Fibroblast of gingiva (primary cell): ENCODE measurements at places on chromosomes 1 and 21.

DNA sequence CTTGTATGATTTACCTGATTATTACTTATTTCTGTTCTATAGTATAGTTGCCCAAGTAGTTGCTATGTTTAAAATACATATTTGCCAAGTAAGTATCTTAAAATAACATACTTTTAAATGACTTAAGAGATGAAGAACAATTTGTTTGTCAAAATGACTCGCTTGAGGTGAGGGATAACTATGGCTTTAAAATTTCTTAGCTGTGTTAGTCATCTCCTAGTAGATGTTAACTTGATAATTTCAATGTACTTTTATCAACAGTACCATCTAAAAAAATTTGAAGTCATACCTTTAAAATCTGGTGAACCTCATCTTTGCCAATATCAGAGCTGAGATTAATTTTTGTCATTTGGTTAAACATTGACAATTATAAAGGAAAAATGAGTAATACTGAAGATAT is 37.7 kb downstream of the ODR4 start:
- DNase-seq, result no peak

- no peak for DNase-seq
These were observed 2.7 kb downstream of the SCCPDH start for GRCh38 chr1:246726881-246727280.

DNA sequence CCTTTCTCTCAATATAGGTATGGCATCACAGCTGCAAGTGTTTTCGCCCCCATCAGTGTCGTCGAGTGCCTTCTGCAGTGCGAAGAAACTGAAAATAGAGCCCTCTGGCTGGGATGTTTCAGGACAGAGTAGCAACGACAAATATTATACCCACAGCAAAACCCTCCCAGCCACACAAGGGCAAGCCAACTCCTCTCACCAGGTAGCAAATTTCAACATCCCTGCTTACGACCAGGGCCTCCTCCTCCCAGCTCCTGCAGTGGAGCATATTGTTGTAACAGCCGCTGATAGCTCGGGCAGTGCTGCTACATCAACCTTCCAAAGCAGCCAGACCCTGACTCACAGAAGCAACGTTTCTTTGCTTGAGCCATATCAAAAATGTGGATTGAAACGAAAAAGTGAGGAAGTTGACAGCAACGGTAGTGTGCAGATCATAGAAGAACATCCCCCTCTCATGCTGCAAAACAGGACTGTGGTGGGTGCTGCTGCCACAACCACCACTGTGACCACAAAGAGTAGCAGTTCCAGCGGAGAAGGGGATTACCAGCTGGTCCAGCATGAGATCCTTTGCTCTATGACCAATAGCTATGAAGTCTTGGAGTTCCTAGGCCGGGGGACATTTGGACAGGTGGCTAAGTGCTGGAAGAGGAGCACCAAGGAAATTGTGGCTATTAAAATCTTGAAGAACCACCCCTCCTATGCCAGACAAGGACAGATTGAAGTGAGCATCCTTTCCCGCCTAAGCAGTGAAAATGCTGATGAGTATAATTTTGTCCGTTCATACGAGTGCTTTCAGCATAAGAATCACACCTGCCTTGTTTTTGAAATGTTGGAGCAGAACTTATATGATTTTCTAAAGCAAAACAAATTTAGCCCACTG is 11.5 kb downstream of the HIPK1 start:
- DNase-seq, result no peak

- no peak for DNase-seq
These were observed 23.1 kb upstream of the NPPB start for GRCh38 chr1:11881749-11882441.

DNA sequence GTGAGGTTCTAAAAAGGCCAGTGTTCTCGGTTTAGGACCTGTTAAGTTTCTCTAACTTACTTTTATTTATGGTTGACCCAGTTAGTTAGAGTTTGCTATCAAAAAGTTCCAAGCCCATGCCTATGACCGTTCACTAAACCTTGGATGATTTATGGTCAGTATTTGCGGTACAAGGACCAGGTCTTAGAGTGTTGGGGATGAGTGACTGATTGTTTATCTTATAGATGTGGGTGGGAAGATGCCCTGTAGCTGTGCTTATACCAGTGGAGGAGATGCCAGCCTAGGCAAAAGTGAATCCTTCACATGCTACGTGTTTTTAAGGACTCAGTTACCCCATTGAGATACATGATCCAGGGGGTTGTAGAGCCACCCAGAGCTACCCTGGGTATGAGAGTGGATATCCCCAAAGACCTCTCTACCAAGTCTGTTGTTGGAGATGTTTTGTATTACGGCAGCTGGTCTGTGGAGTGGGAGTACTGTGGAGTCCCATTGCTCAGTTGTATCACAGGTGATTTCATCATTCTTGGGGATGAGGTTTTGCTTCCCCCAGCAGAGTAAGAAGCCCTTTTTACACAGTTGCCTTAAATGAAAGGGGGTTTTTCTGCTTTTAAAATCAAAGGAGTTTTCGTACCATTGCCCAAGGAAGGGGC is 2.1 kb downstream of the SLC22A15 start:
- DNase-seq, result no peak
